ENCODE measurements at places on chromosomes 11 and 22. TPM values are rescaled to one million over a fixed set of nuclear protein-coding genes. Genes with fewer than 3 reads are reported as not detected.

Gene PRG3
- not detected for total RNA-seq

Gene APOA5
- total RNA-seq: not detected

Gene SLC22A6
- total RNA-seq: not detected

Gene IGLL1
- total RNA-seq: not detected

Gene ACTN3
- total RNA-seq: not detected

Gene OR52H1
- total RNA-seq: not detected

Gene MMP10
- 6.2 TPM for total RNA-seq

Gene ME3
- total RNA-seq: 47.7 TPM

All from mammary microvascular endothelial cell (primary cell).